ENCODE measurements at places on chromosomes 3 and 15.

- DNase-seq = no peak
These were observed 15.7 kb upstream of the MEF2A start for GRCh38 chr15:99550077-99550476.

DNA sequence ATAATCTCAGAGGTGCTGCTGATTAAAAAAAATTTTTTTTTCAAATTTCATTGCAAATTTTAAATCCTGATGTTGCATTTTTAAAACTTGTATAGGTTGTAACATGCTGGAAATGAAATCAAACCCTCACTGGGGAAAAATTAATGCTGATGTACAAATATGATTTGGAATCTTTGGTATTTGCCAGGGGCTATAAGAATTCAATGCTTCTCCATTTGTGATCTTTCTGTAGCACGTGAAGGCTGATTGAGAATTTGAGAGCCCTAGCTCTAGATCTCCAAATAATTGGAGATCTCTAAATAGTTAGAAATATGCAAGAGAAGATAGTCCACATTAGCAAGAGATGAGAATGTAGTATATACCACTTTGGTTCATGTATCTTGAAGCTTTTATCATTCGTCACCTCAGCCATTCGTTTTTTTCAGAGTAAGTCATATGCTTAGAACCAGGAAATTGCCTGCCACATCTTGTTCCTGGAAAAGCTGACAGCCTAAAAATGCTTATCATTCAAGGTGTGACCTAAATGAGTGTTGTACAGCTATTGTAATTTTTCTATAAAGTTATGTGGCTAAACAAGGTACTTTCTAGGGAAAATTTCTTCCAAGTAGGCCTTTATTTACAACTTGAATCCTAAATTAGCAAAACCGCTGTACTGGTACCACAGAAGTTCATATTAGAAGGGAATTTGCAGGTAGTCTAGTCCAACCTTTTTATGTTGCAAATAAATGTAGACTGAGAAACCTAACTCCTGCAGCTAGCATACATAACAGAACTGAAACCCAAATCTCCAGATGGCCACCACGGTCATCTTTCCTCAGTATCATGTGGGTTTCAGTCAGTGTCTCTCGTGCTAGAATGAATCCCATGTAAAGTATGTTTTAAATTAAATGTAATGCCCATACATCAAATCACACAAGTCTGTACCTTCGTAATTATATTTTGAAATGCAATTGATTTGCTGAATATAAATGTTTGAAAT, 48.5 kb downstream of the FNDC3B start:
- no peak for DNase-seq

GRCh38 chr15:39886418-39886817, 33.6 kb downstream of the GPR176 start:
- DNase-seq = no peak

- no peak for DNase-seq
These were observed 225.8 kb downstream of the MYRIP start for GRCh38 chr3:40035177-40035576.

GRCh38 chr3:115211810-115212492, 64.9 kb upstream of the ZBTB20 start:
- no peak for DNase-seq

DNA sequence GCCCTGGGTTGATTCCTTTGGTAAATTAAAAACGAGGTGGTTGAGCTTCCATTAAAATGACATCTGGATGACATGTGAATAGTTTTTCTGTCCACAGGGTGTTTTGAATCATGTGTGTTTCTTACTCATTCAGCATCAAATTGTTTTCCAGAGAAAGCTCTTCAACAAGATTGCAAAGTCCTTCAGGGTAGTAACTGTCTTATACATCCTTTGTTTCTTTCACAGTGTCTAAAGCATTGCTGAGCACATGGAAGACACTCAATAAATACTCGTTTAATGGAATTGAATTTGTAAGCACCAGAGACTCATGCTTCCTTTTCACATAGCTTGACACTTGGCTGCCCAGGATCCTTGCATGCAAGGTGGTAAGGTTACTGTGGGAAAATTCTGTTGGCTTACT, 223.1 kb upstream of the CNTN6 start:
- DNase-seq = no peak

Measured in activated naive CD4-positive, alpha-beta T cell (primary cell).